ENCODE measurements at places on chromosomes 5 and 9. TPM values are rescaled to one million over a fixed set of nuclear protein-coding genes. Genes with fewer than 3 reads are reported as not detected.

The ANKRD18A gene
- 1.1 TPM for total RNA-seq

- no peak for DNase-seq
Observed at GRCh38 chr9:119153402-119153801, 215.8 kb downstream of the BRINP1 start.

- peak; percentile 82 for DNase-seq
Observed at GRCh38 chr5:78526049-78526525, 122.5 kb downstream of the LHFPL2 start.

GRCh38 chr9:1881708-1882295, 133.3 kb upstream of the SMARCA2 start:
- DNase-seq = no peak

DNA sequence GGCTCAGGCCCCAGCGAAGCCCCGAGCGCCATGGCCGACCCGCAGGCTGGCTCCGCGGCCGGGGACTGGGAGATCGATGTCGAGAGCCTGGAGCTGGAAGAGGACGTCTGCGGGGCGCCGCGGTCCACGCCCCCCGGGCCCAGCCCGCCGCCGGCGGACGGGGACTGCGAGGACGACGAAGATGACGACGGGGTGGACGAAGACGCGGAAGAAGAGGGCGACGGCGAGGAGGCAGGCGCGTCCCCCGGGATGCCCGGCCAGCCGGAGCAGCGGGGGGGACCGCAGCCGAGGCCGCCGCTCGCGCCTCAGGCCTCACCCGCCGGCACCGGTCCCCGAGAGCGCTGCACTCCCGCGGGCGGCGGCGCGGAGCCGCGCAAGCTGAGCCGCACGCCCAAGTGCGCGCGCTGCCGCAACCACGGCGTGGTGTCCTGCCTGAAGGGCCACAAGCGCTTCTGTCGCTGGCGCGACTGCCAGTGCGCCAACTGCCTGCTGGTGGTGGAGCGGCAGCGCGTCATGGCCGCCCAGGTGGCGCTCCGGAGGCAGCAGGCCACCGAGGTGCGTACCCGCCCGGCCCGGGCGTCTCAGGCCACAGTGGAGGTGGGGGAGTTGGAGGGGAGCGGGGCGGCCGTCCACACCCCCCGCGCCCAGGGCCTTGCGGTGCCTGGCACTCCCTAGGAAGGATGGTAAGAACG, 1.6 kb downstream of the DMRT2 start:
- no peak for DNase-seq

DNA sequence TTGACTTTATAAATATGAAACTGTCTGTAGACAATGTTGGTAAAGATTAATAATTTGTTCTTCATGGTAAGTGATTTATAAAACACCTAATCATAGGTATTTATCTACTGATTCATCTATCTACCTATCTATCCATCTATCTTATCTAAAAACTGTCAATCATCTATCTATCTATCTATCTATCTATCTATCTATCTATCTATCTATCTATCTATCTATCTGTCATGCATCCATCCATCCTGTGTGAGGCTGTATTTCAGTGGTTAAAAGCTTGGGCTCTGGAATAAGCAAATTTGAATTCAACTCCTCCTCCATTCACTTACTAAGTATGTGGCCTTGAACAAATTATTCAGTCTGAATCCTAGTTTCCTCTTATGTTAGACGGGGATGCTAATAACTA, 161.9 kb upstream of the GNA14 start:
- DNase-seq = no peak

DNA sequence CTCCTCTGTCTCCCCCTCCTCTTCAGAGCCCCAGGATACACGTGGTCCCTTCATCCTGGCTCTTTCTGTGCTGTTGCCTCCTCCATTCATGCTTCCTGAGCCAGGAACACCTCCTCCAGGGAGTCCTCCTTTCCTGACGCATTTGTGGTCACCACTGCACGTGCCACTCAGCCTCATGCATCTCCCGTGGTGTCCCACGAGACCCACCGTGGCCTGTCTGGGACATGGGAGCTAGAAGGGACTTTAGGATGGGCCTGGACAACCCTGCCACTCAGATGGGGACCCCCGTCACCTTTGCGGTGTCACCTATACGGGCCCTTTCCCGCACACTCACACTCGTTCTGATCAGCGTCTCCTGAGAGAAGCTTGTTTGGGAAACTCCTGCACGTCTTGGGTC, 6.7 kb downstream of the GLIPR2 start:
- no peak for DNase-seq

DNA sequence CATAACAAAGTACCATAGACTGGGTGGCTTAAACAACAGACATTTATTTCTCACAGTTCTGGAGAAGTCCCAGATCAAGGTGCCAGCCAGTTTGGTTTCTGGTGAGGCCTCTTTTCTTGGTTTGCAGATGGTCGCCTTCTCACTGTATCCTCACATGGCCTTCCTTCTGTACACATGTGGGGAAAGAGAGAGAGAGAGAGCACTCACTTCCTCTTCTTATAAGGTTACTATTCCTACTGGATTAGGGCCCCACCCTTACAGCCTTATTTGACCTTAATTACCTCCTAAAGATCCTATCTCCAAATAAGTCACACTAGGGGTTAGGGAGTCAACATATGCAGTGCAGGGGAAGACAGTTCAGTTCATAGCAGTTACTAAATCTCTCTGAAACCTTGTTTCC, 205.6 kb upstream of the GDNF start:
- DNase-seq = no peak

The LAMC3 gene
- 3.8 TPM for total RNA-seq

- no peak for DNase-seq
Observed at GRCh38 chr5:158108177-158108576, 249.2 kb upstream of the CLINT1 start.

GRCh38 chr5:120053841-120054240, 410.3 kb upstream of the PRR16 start:
- DNase-seq = no peak

GRCh38 chr5:10059556-10059955, 190.1 kb downstream of the ATPSCKMT start:
- no peak for DNase-seq

DNA sequence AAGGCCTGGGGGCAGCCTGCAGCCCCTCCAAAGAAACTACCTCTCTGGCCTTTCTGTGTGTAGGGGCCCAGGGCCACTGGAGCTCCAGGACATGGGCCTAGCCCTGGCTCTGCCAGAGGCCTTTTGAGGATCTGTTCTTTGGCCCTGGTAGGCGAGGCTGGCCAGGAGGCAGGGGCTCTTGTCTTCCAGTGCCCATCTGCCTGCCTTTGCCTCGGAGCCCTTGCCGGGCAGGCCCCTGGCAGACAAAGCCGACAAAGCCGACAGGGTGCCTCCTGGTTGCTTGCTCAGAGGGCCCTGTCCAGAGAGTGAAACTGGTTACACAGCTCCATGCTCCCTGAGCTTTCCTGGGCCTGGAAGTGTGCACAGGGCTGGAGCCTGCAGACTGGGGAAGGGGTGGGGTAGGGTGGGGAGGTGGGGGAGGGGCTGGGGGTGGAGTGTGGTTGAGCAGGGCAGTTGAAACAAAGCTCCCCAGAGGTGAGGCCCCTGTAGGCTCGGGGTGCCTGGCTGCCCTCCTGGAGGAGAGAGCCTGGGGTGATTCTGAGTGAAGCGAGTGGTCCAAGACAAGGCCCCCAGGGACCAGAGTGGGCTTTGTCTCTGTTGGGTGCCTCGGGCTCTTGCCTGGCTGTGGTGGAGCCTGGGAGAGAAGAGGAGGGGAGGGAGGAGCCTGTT, 29.3 kb downstream of the PTPA start:
- no peak for DNase-seq

The ASPN gene
- total RNA-seq = not detected

The SLC6A19 gene
- not detected for total RNA-seq

DNA sequence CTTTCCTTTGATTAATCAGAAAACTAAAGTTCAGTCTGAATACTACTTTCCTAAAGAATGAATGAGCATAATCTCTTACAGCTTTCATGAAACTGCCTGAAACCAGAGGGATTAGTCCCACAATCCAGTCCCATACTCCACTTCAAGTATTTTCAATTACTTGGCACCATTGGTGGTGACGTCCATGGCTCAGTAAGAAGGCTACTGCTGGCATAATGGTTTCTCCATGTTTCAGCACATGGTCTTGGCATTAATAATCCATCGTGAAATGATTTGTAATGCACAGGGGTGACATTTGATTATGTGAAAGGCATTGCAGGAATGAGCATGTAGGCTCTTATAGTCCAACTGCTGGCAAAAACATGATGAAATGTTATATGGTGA, 23.4 kb downstream of the LIX1 start:
- DNase-seq = no peak

The PCDHA8 gene
- not detected for total RNA-seq

GRCh38 chr5:147481874-147482705, 27.8 kb downstream of the DPYSL3 start:
- peak; percentile 63 for DNase-seq

The MYMK gene
- total RNA-seq = not detected

DNA sequence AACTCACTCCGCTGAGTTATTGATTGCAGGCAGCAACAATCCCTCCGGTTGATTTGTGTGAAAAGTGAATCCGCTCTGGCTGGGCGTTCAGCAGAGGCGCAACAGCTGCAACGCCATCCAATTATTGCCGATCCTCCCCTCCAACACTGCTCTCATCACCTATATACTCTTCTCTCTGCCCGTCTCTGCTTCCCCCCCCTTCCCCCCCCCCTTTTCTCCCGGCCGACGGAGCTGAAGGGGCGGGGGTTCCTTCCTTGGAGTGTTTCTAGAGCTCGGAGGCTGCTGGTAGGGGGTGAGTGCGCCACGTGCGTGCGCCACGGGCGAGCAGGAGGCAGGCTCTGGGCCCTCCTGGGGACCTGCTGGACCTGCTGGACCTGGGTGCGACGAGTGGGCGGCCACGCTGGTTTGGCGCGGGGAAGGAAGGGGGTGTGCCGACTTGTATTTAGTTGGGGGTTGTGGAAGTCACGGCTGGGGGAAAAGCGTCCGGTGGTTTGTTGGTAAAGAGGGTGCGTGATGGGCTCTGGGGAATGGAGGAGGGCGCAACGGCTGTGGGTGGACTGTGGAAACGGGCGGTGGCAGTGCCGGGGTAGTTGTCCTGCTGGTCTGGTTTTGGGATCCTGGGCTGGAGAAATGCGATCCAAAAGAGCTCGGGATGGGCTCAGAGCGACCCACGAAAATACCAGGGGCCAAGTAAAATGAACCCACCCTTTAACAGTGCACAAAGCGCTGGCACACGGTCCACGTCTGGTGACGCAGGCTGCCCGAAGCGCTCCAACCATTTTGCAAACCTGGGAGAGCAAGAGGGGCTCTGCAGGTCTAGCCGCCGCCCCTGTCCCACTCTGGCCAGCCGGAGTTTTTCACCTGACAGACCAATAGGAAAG, 6.4 kb upstream of the MEF2C start:
- DNase-seq = peak; percentile 43

The SLC24A2 gene
- 0.21 TPM for total RNA-seq

GRCh38 chr5:154583671-154584177, 105.7 kb upstream of the HAND1 start:
- peak; percentile 67 for DNase-seq

DNA sequence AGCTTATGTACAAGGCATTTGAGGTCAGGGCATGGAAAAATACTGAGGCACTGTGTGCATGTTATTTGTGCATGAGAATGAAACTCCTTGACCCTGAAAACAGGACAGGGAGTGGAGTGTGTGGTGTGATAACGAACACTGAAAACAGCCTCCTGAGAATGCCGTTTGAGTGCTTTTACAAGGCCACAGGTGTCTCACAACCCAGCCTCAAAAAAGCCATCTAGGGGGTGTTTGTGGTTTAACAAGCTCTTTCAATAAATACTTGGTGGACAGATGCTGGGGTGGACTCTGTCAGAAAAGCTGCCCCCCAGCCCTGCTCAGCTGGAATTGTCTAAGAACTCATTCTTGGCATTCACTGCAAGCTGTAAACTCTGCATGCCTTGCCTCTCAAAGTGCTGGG, 94.0 kb upstream of the SLC25A48 start:
- no peak for DNase-seq

GRCh38 chr9:104774132-104774531, 10.2 kb downstream of the NIPSNAP3B start:
- DNase-seq = no peak

DNA sequence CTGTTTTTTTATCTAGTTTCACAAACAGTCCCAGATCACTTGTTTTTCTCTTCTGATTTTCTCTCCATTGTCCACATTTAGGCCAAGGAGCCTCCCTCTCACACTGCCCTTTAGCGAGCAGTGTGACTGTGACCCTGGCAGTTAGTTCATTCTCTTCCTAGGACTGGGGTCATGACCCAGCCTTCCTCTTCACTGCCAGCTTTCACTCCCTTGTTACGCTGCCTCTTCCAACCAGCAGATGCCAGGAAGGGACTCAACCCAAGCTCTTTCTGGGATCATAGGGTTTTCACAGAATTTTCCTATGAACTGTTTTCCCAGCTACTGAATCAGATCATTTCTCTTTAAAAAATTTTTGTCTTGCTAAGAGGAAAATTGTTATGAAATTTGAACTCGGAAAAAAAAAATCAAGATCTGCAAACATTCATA, 70.9 kb downstream of the LMNB1 start:
- no peak for DNase-seq

DNA sequence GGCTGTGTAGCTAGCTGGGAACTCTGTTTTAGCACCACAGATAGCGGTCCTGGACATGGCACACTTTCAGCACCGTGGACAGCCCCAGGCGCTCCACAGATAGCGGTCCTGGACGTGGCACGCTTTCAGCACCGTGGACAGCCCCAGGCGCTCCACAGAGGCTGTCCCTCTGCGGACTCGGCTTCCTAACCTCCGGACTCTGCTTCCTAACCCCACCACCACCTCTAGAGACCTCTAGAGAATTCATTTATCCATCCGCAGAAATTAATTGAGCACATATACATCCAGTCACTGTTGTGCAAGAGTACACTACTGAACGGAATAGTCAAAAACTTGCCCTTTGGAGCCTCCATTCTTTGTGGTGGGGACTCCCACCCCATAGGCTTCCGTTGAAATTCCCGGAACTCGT, 27.4 kb downstream of the UNC5A start:
- peak; percentile 95 for DNase-seq

- DNase-seq = peak; percentile 78
Observed at GRCh38 chr5:59810041-59810440, 83.5 kb downstream of the PDE4D start.

DNA sequence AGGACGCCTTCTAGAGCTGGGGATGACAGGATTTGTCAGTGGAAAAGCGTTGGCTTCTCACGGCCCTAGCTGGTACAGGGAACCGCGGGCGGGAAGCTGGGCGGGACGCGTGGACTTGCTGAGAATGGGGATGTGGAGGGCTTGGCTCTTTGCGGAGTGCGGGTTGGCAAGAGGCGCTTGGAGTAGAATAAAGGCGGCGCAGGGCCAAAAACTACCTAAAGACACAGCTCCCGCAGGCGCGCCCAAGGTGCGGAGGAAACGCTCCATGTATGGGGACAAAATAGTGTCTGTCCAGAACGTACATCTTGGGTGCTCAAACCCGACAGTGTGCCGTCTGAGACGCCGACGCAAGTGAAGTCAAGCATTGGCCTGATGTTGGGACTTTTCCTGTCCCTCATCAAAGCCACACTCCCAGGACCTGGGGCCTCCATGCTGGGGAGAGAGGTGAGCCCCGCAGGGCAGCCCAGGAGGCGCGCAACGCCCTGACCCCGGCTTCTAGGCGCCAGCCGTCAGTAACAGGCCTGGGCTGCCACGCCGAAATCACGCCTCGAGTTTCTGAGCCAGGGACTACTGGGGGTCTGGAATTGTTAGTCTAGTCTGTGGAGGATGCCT, 1.6 kb upstream of the NKX2-5 start:
- DNase-seq = no peak

GRCh38 chr5:44809215-44809955, 638 bp downstream of the MRPS30 start:
- DNase-seq = peak; percentile 66

GRCh38 chr5:139878093-139878492, 82.5 kb downstream of the PSD2 start:
- peak; percentile 27 for DNase-seq

- DNase-seq = no peak
Observed at GRCh38 chr5:664343-664993, 28.7 kb downstream of the TPPP start.
